Calu3 (cell line): ENCODE measurements at places on chromosomes 1 and 21.

- H3K27ac ChIP-seq: no peak overlapping the region
- no peak for DNase-seq
- no peaks in the 10 kb centered on the region for H3K4me1 ChIP-seq
- no peak overlapping the region for H3K4me3 ChIP-seq
- no peaks in the 10 kb centered on the region for H3K36me3 ChIP-seq
Observed at GRCh38 chr1:9653491-9654050, 2.0 kb downstream of the PIK3CD start.

DNA sequence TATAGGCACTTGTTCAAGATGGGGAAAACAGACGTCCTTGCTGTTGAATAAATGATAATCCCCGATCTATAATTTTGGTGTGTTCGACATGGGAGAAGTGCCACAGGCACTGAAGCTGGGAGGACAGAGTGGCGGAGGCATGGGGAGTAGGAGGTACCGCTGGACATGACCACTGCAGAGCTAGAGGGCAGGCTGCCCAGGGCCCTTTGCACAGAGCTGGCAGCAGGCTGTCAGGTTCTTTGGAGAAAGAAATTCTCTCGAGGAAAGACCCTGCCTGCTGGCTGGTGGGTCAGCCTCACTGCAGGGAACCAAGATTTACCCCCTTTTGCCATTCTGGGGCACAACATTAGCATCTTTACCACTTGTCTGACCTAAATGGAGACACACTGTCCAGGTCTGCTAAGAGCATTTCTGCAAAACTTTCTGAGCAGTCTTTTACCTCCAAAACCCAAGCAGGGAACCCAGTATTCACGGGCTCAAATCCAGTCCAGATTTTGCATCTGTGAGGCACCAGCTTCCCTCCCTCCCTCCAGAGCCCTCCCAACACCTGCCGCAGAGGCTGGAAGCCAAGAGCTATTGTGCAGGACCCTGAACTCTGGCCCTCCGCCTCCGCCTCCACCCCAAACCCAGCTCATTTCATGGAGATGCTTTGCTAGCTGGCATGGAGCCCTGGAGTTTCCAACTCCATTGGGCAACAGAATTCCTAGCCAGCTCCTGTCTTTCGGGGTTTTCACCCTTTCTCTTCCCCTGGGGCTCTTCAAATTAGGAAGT lies 142.3 kb downstream of the PLXNA2 start:
- no peak overlapping the region for H3K4me3 ChIP-seq
- no peak for DNase-seq
- H3K27ac ChIP-seq: no peak overlapping the region
- H3K36me3 ChIP-seq: no peaks in the 10 kb centered on the region
- H3K4me1 ChIP-seq: no peaks in the 10 kb centered on the region
- no peaks in the 10 kb centered on the region for H3K27me3 ChIP-seq

DNA sequence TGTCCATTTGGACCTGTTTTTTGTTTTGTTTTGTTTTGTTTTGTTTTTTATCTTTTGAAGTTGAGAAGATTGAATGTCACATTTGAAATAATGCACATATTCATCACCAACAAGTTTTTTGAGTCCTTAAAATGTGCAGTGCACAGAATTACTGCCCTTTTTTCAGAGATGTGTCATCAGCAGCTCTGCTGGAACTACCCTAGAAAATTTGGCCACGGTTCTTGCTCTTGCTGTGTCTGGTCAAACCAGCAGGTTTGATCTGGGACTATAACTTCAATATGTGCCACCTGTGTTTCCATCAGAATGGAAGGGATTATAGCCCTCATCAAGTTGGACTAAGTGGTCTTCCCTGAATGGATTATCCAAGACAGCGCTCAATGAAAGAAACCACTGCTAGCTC lies 24.1 kb upstream of the CNN3 start:
- peaks cover 24% of the 10 kb centered on the region for H3K4me1 ChIP-seq
- H3K27me3 ChIP-seq: no peaks in the 10 kb centered on the region
- DNase-seq: no peak
- no peak overlapping the region for H3K4me3 ChIP-seq

DNA sequence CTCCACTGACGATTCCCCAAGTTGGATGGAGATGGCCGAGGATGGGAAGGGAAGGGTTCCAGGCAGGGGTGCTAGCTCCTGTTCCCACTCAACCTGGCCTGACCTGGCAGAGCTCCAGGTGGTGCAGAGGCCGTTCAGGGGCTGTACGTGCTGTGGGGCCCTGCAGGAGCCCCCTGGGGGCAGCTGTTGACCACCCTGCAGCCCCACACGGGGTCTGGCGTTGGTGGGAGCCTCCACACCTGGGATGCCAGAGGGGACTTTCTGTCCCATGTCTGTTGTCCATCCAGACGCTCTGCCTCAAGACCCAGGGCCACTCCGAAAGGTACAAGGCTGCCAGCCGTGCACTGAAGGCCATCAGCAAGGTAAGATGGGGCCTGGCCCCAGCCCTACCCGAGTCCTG lies 20.0 kb downstream of the ARHGEF16 start:
- H3K4me3 ChIP-seq: no peak overlapping the region
- H3K27ac ChIP-seq: no peak overlapping the region
- H3K4me1 ChIP-seq: no peaks in the 10 kb centered on the region

GRCh38 chr1:11800756-11801433 lies 4.9 kb downstream of the MTHFR start:
- peaks cover 36% of the 10 kb centered on the region for H3K4me1 ChIP-seq
- peak; percentile 55 for DNase-seq
- peaks cover 30% of the 10 kb centered on the region for H3K36me3 ChIP-seq
- peak overlapping the region; percentile 81 for H3K27ac ChIP-seq

DNA sequence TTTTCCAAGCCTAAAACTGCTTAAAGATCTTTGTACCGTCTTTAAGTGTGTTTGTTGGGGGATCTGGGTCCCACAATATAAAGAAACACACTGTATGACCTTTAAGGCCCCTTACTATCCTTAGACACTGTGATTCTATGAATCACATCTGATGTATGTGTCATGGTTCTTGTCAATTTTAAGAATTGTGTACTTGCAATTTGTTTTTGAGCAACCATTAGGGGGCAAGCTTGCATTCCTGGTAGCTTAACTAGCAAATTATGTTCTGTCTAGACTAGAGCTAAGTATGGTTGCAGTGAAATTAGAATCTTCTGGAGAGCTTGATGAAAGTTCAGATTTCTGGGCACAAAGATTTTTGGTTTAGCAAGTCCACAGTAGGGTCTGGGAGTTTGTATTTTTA lies 219.5 kb downstream of the TPR start:
- no peaks in the 10 kb centered on the region for H3K27me3 ChIP-seq
- H3K4me1 ChIP-seq: peaks cover 12% of the 10 kb centered on the region
- H3K27ac ChIP-seq: no peak overlapping the region
- H3K4me3 ChIP-seq: no peak overlapping the region
- DNase-seq: peak; percentile 43
- no peaks in the 10 kb centered on the region for H3K36me3 ChIP-seq

DNA sequence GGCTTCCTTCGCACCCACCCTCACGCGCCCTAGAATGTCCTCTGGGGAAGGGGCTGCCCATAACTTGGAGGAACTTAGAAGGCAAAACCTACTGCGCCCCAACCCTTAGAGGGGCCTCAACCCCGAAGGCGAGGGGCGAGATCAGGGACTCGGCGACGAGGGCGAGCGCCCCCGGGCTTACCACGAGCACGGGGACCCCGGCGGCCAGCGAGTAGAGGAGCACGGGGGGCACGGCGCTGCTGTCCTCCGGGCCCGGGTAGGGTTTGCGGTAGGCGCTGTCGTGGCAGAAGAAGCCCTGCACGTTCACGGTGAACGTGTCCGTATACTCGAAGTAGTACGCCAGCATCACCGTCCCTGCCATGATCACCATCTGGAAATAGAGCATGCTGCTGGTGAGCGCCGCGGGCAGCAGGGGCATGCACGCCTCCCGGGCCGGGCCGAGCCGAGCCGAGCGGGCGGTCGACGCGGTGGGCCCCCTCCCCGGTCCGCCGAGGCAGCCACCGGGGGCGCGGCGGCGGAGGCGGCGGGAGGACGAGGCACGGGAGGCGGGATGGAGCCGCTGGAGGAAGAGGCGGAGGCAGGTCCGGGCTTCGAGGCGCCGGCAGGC lies 304 bp downstream of the PLPPR5 start:
- no peak overlapping the region for H3K27ac ChIP-seq
- H3K4me1 ChIP-seq: no peaks in the 10 kb centered on the region
- H3K27me3 ChIP-seq: peaks cover 10% of the 10 kb centered on the region
- peak; percentile 15 for DNase-seq

DNA sequence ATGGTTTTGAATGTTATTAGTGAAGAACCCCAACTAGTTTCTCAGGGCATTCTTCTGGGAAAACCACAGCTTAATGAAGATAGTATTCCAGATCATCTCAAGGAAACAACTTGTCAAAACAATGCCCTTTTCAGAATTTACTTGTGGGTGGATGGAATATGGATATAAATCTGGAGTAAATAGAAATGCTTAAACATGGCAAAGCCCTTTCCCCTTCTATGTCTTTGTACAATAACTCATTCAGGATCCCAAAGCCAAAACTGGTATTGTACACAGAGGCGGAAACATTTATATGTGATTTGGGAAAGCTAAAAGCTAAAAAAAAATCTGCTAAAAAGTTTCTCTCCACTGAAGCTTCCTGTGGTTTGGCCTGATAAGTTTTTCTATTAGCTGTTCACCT lies 55.5 kb upstream of the RGS5 start:
- H3K4me3 ChIP-seq: no peak overlapping the region
- H3K27me3 ChIP-seq: no peaks in the 10 kb centered on the region
- DNase-seq: no peak
- no peaks in the 10 kb centered on the region for H3K4me1 ChIP-seq
- no peak overlapping the region for H3K27ac ChIP-seq

GRCh38 chr1:7076572-7076971 lies 291.3 kb downstream of the CAMTA1 start:
- no peaks in the 10 kb centered on the region for H3K4me1 ChIP-seq
- H3K36me3 ChIP-seq: no peaks in the 10 kb centered on the region
- no peak overlapping the region for H3K4me3 ChIP-seq
- peaks cover 48% of the 10 kb centered on the region for H3K27me3 ChIP-seq
- no peak overlapping the region for H3K27ac ChIP-seq

GRCh38 chr1:238329671-238330070 lies 438.9 kb upstream of the ZP4 start:
- H3K27me3 ChIP-seq: no peaks in the 10 kb centered on the region
- no peak for DNase-seq
- H3K27ac ChIP-seq: no peak overlapping the region
- no peaks in the 10 kb centered on the region for H3K4me1 ChIP-seq
- no peaks in the 10 kb centered on the region for H3K36me3 ChIP-seq

DNA sequence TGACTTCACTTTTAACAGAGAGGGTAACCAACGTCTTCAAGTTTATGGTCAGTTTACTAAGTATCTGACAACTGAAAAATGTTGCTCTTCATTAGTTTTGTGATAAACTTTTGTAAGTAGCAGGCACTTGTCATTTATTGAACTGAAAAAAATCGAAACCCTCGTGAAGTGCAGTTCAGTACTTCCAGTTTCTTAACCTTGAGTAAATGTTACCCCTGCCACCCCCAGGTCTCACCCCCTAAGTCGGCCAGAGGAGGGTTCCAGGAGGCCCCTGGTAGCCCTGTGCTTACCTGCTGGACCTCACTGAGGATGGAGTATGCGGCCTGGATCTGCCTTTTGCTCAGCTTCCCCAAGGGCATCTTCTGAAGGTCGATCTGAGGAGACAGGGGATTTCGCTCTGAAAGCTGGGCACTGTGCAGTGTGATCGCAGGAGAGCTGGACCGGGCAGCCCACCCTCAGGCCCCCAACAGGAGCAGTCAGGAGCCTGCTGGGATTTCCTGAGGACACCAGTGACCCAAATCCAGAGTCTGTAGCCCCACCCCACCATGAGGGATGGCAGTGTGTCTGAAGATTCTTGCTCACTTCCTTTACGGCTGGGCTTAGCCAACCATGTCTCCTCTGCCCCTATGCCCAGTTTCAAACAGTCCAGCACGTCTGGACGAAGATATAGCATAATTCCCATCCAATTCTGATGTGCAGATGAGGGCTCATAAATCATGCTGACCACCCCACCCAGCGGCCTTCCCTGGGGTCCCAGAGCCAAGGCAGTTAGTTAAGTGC lies 37.6 kb downstream of the PARP1 start:
- H3K36me3 ChIP-seq: peaks cover 23% of the 10 kb centered on the region
- H3K27ac ChIP-seq: no peak overlapping the region
- no peaks in the 10 kb centered on the region for H3K27me3 ChIP-seq
- no peaks in the 10 kb centered on the region for H3K4me1 ChIP-seq
- no peak overlapping the region for H3K4me3 ChIP-seq

- H3K27me3 ChIP-seq: no peaks in the 10 kb centered on the region
- no peaks in the 10 kb centered on the region for H3K36me3 ChIP-seq
- DNase-seq: no peak
- H3K27ac ChIP-seq: no peak overlapping the region
- H3K4me1 ChIP-seq: no peaks in the 10 kb centered on the region
- no peak overlapping the region for H3K4me3 ChIP-seq
Observed at GRCh38 chr21:28875078-28875477, 117.6 kb downstream of the LTN1 start.

- H3K4me1 ChIP-seq: no peaks in the 10 kb centered on the region
- H3K27me3 ChIP-seq: no peaks in the 10 kb centered on the region
- H3K36me3 ChIP-seq: peaks cover 25% of the 10 kb centered on the region
- no peak for DNase-seq
- H3K27ac ChIP-seq: no peak overlapping the region
Observed at GRCh38 chr1:39525366-39526165, 34.1 kb downstream of the BMP8A start.

GRCh38 chr1:65279070-65279779 lies 30.1 kb upstream of the DNAJC6 start:
- H3K4me1 ChIP-seq: no peaks in the 10 kb centered on the region
- H3K27me3 ChIP-seq: no peaks in the 10 kb centered on the region
- no peak overlapping the region for H3K27ac ChIP-seq
- no peak overlapping the region for H3K4me3 ChIP-seq
- no peaks in the 10 kb centered on the region for H3K36me3 ChIP-seq

DNA sequence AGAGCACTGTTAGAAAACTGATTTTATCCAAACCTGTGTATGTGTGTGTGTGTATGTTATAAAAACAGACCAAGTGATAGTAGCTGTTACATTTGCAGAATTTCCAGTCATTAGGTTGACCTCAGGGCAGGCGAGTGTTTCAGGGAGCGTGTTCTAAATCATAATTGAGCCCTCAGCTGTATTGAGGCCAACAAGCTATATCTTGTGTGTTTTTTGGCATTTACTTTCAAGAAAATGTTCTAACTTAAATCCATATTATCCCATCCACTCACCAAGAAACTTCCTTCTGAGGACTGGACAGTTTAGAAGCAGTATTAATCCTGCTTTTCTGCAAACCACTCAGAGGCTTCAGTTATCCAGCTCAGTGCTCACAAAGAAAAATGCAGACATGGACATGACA lies 12.0 kb downstream of the DDAH1 start:
- peaks cover 40% of the 10 kb centered on the region for H3K4me1 ChIP-seq
- H3K27me3 ChIP-seq: no peaks in the 10 kb centered on the region
- no peak overlapping the region for H3K4me3 ChIP-seq
- no peak for DNase-seq
